ENCODE measurements at places on chromosomes 12 and 14. TPM values are rescaled to one million over a fixed set of nuclear protein-coding genes. Genes with fewer than 3 reads are reported as not detected.

DNA sequence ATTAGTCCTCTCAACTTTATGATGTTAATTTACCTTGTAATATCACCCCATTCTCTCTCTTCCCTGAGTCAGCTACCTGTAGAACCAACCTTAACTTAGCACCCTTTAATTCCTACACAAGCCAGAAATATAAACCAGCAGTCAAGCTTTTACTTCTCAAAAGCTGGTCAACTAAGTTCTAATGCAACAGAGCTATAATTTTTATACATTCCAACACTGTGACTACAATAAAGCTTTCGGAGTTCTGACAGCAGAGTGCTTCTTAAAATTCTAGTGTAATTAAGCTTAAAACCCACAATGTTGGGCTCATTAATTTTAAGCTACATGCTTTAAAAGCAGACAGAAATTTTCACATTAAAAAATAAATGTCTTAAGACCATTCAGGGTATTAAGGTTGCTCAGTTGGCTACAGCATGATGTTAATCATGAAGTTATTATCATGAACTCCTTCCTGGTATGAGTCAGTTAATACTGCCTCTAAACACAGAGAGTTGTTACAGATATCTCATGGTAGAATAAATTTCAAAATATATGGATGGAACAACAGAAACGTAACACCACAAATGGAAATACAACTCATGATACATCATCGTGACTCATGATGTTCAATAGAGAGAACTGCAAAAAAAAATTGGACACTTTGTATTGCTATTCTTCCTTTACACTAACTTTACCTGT is 126.7 kb downstream of the EPS8 start:
- H3K27me3 ChIP-seq: no peaks in the 10 kb centered on the region
- H3K4me1 ChIP-seq: no peaks in the 10 kb centered on the region
- H3K4me3 ChIP-seq: no peak overlapping the region
- no peak for DNase-seq

DNA sequence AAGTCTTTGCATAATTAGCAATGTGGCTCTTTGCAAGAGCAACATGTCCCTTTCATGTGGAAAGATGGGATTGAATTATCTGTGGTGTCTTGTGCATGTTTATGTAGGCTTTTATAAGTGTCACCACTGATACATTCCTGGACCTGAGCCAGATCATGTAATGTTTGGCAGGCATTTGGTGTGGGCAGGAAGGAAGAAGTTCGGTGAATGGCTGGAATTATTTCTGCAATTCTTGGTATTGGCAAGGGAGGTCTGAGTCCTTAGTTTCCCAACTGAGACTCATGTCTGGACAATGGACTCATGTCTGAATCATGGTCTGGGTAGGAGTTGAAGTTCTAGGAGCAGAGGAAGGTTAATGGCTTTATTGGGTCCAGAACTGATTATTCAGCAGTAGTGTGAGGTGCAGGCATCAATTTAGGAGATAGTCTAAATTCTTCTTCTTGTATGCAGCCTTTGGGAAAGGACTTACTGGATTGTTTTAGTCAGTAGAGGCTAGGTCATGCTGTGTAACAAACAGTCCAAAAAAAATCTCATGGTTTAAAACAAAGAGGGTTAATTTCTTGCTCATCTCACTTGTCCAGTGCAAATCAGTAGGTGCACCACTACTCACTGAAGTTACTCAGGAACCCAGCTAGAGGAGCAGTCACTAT is 186.5 kb upstream of the LHX5 start:
- H3K36me3 ChIP-seq: no peaks in the 10 kb centered on the region
- no peaks in the 10 kb centered on the region for H3K4me1 ChIP-seq

- H3K4me3 ChIP-seq: no peak overlapping the region
- no peaks in the 10 kb centered on the region for H3K4me1 ChIP-seq
- H3K27ac ChIP-seq: no peak overlapping the region
- DNase-seq: no peak
- H3K27me3 ChIP-seq: no peaks in the 10 kb centered on the region
Observed at GRCh38 chr12:88400302-88400701, 180.0 kb downstream of the KITLG start.

DNA sequence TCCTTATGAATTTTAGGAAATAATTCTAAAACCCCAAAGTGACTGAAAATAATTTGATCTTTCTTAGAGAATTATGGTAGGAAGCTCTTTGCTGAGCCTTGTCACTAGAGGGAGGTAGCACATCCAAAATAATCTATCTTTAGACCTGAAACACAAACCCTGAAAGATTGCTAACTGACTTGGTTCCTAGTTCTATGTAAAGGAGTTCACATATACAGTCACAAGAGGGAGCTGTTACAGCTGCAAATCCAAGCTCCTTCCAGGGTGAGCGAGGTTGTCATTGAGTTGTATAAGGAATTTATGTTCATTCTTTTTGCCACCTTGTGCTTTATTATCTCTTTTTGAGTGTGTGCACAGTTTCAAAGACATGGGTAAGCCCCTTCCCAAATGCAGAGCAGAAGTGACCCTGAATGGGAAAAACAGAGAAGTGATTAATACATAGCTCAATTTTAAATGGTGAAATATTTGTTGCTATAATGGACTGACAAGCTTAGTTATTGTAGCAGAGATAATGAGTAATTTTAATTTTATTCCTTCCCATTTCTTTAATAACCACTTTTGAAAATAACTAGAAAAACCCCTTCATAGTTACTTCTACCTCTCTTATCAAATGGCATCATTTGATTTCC is 387.9 kb downstream of the DAD1 start:
- H3K27me3 ChIP-seq: no peaks in the 10 kb centered on the region
- no peaks in the 10 kb centered on the region for H3K36me3 ChIP-seq
- H3K4me3 ChIP-seq: no peak overlapping the region
- no peak overlapping the region for H3K27ac ChIP-seq
- peak; percentile 37 for DNase-seq
- H3K4me1 ChIP-seq: no peaks in the 10 kb centered on the region

DNA sequence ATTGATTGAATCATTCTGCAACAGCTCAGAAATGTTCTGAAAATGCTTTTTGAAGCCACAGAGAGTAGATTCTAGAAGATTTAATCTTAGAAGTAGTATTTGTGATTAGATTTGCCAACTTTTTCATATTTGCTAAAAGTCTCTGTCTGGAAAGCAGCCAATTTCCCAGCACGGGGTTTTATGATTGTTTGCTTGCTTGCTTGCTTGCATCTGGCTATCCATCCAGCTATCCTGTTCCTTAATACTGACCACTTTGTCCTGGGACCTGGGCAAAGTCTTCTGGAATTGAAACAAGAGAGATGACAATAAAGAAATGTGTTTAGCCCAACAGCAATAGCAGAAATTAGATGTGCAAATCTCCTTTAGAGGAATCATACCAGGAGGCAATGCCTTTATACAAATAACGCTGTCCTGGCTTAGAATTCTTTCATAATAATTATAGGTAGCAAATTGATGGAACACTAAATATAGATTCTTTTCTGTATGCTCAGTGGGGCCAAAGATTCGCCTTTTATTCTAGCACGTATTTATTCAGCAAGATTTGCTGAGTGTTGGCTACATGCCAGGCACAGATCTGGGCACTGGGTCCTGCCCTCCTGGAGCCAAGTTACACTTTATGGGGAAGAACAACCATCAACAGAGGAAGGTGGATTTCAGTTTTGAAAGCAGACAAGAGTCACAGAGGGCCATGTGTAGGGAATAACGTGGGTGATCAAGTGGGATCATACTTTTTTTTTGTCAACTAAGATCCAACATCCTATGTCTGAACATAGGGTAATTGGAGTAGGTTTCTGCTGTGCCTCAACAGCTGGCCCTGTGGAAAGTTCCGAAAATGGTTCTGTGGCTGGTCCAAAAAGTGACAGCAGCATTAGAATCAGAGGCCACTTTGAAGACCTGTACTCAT is 25.3 kb downstream of the MYBPC1 start:
- no peaks in the 10 kb centered on the region for H3K36me3 ChIP-seq
- peaks cover 37% of the 10 kb centered on the region for H3K4me1 ChIP-seq
- no peak for DNase-seq
- H3K4me3 ChIP-seq: no peak overlapping the region

GRCh38 chr12:54128416-54128815 is 60.4 kb downstream of the SMUG1 start:
- peaks cover 15% of the 10 kb centered on the region for H3K4me1 ChIP-seq
- H3K36me3 ChIP-seq: no peaks in the 10 kb centered on the region
- H3K4me3 ChIP-seq: no peak overlapping the region
- no peak overlapping the region for H3K27ac ChIP-seq

DNA sequence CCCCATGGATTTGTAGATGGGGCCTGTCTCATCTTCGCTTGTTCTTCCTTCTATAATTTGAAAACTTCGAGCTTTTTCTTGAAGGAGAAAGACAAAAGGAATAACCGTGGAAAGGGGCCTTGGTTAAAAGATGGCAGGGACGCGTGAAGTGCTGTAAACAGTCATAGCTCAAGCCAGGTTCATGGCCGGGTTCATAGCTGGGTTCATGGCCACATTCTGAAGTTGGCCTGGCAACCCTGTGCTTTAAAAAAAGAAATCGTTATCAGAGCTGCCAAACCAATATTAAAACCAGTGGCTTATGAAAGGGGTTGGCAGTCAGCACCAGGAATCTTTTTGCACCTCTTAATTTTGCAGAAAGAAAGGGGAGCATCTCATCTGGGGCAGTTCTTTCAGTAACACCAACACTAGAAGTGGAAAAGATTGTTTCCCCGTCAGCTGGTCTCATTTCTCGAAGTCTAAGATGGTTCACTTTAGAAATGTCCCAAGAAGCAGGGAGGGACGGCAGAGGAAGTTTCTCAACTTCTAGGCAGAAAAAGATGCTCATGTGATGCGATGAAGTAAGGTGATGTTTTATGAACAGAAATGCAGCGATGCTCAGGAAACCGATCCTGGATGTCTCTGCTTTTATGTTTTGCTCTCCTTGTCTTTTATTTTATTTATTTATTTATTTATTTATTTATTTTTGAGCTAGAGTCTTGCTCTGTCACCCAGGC is 193.1 kb upstream of the TBX3 start:
- H3K4me3 ChIP-seq: no peak overlapping the region
- H3K27ac ChIP-seq: no peak overlapping the region

DNA sequence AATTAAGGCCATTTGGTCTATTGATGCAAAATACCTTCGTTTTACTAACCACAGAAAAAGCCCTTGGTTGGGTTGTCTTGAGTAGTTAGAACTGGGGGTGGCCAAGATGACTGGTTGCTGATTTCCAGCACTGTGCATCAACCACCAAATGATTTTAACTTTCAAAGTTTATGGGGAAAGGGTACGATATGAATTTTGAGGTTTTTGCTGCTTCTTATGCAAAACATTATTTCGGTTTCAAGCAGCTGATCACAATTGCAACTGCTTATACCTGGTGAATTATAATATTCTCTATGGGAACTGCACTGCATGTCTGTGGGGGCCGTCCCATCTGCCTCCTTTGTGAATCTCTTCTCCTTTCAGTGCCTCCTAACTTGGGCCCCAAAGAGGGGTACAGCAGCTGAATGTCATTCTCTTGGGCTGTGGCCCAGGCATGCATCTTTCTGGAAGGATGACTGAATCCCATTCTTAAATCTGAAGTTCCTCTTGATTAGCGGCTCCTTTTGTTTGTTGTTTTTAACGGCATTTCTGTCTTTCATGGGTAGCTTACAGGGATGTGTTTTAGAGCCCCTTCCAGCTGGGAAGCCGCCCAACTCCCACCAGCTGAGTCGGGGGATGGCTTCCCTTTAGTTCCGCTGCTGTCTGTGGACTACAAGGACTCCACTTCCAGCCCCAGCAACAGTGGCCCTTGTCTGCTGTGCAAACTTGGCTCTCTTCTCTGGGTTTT is 479.8 kb downstream of the ZFP36L1 start:
- no peaks in the 10 kb centered on the region for H3K36me3 ChIP-seq
- H3K27ac ChIP-seq: no peak overlapping the region

GRCh38 chr14:99389174-99389826 is 91.4 kb downstream of the SETD3 start:
- no peak for DNase-seq
- no peak overlapping the region for H3K4me3 ChIP-seq
- H3K27ac ChIP-seq: no peak overlapping the region
- H3K4me1 ChIP-seq: no peaks in the 10 kb centered on the region
- H3K27me3 ChIP-seq: no peaks in the 10 kb centered on the region

- H3K36me3 ChIP-seq: no peaks in the 10 kb centered on the region
- no peak overlapping the region for H3K27ac ChIP-seq
- DNase-seq: no peak
- H3K4me3 ChIP-seq: no peak overlapping the region
- no peaks in the 10 kb centered on the region for H3K27me3 ChIP-seq
- H3K4me1 ChIP-seq: no peaks in the 10 kb centered on the region
Observed at GRCh38 chr12:39476121-39476520, 33.2 kb upstream of the KIF21A start.

GRCh38 chr12:117803001-117803400 is 165.8 kb downstream of the KSR2 start:
- H3K27ac ChIP-seq: no peak overlapping the region
- no peaks in the 10 kb centered on the region for H3K4me1 ChIP-seq
- no peak overlapping the region for H3K4me3 ChIP-seq

- no peak for DNase-seq
- H3K27ac ChIP-seq: no peak overlapping the region
- no peaks in the 10 kb centered on the region for H3K36me3 ChIP-seq
- H3K4me1 ChIP-seq: no peaks in the 10 kb centered on the region
- H3K27me3 ChIP-seq: no peaks in the 10 kb centered on the region
Observed at GRCh38 chr14:34671716-34672115, 41.8 kb upstream of the SNX6 start.

DNA sequence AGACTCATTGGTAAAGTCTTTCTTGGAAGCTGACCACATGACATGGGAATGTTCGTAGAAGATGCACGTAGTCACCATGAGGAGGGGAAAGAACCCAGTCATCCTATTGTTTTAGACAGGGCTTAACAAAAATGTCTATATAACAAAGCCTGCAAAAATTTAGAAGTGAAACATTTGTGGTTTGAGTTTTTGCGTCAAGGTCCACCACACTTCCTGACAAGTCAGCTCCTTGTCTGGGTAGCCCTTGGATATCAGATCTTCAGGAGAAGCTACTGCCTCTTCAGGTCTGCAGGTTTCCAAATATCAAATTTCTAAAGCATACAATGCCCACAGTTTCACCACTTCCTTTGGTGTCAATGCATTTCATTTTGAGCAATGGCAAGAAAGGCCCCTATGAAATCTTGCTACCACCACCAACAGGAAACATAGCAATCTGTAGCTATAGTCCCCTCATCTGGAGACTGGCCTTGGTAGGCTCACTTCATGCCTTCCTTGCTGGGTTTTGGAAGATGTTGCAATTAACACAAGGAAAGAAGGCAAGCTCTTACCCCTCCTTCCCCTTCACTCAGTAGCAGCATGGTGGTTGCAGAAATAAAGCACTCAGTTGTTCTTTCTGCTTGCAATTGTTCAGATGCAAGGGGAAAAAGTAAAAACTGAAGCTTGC is 235.2 kb downstream of the PCNX1 start:
- no peak overlapping the region for H3K4me3 ChIP-seq
- peak overlapping the region; percentile 70 for H3K27ac ChIP-seq
- H3K36me3 ChIP-seq: no peaks in the 10 kb centered on the region
- DNase-seq: no peak

GRCh38 chr12:126676434-126676833 is 1590.5 kb upstream of the TMEM132C start:
- no peak for DNase-seq
- no peaks in the 10 kb centered on the region for H3K4me1 ChIP-seq
- H3K36me3 ChIP-seq: no peaks in the 10 kb centered on the region
- no peak overlapping the region for H3K4me3 ChIP-seq

- no peaks in the 10 kb centered on the region for H3K36me3 ChIP-seq
- no peak overlapping the region for H3K27ac ChIP-seq
- no peaks in the 10 kb centered on the region for H3K27me3 ChIP-seq
- H3K4me1 ChIP-seq: no peaks in the 10 kb centered on the region
Observed at GRCh38 chr14:68862954-68863594, 70.2 kb upstream of the ZFP36L1 start.

The SLC22A17 gene
- total RNA-seq: 27.1 TPM

The POU6F1 gene
- total RNA-seq: 12.6 TPM

The ACRBP gene
- total RNA-seq: 6.3 TPM
